ENCODE measurements at places on chromosomes 11 and 22. TPM values are rescaled to one million over a fixed set of nuclear protein-coding genes. Genes with fewer than 3 reads are reported as not detected.
A peak's percentile ranks its signal among the peaks of the same experiment; 100 is the strongest.

DNA sequence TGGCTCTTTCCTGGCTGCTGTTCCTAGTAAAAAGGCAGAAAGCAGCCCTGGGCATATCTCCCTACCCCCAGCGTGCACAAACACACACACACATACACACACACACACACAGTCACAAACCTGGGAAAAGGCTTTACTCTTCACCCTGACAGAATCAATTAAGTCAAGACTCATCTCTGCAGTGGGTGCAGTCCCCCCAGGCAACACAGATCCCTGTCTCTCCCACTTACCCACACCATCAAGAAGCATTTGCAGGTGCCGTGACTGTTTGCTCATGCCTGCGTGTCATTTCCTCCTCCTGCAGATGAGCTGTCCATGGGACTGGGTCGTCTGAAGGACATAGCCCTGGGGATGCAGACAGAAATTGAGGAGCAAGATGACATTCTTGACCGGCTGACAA is 28.6 kb downstream of the SNAP29 start:
- DNase-seq = peak; percentile 58

DNA sequence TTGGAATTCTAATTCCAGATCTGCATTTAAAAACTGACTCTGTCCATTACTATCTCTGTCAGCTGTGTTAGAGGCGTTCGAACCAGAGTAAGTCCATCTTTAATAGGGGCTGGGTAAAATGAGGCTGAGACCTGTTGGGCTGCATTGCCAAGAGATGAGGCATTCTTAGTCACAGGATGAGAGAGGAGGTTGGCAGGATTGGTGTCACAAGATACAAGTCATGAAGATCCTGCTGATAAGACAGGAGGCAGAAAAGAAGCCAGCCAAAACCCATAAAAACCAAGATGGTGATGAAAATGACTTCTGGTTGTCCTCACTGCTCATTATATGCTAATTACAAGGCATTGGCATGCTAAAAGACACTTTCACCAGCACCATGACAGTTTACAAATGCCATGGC is 356.3 kb upstream of the ISX start:
- DNase-seq = no peak

DNA sequence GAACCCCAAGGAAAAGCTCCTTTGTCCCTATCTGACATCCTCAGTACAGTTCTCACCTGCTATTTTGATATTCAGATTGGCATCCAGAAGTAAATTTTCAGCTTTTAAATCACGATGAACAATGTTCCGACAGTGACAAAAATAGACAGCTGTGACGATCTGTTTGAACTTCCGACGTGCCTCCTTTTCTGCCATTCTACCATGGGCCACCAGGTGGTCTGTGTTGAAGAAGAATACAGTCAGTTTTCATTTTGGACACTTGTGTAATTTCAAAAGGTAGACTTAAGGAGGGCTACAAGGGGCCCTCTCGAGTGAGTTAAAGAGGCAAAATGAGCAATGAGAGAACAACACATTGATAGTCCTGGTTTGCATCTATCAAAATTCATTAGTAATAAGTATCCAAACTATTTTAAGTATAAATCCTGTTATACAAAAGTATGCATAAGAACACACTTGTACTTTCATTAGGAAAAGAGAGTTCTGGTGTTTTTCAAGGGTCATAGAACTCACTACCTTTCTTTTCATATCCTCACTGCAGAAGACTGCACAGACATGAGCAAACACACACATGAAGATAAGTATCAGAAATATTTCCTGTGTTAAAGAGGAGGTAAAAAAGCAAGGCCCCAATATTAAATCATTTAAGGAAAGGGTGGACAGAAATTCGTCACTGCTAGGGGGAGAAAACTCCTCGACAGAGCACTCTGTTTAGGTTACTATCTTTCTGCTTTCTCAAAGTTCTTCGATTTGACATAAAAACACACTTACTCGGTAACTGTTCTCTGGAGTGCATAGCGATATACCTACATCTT is 89.9 kb upstream of the APOA1 start:
- DNase-seq = no peak

OR51I1 gene
- total RNA-seq = not detected

GRCh38 chr22:37043828-37044538 is 7.6 kb upstream of the KCTD17 start:
- peak; percentile 35 for DNase-seq

USP2 gene
- total RNA-seq = 0.27 TPM

CENPM gene
- total RNA-seq = 33.2 TPM

DNA sequence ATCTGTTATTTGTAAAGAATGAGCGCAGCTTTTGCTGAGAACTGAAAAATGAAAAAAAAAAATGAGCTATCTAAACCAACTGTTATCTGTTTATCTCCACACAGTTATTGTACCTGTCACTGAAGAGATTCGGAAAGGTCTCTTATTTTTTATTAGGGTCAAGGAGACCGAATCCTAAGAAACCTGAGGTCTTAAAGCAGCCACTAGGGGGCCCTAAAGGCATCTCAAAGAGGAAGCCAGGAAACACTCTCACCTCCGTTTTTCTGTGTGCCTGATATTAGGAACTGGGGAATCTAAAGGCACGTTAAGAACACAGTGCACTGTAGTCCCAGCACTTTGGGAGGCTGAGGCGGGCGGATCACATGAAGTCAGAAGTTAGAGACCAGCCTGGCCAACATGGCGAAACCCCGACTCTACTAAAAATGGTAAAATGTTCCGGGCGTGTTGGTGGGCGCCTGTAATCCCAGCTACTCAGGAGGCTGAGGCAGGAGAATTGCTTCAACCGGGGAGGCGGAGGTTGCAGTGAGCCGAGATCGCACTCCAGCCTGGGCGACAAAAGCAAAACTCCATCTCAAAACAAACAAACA is 3.5 kb upstream of the LARGE1 start:
- DNase-seq = no peak

DNA sequence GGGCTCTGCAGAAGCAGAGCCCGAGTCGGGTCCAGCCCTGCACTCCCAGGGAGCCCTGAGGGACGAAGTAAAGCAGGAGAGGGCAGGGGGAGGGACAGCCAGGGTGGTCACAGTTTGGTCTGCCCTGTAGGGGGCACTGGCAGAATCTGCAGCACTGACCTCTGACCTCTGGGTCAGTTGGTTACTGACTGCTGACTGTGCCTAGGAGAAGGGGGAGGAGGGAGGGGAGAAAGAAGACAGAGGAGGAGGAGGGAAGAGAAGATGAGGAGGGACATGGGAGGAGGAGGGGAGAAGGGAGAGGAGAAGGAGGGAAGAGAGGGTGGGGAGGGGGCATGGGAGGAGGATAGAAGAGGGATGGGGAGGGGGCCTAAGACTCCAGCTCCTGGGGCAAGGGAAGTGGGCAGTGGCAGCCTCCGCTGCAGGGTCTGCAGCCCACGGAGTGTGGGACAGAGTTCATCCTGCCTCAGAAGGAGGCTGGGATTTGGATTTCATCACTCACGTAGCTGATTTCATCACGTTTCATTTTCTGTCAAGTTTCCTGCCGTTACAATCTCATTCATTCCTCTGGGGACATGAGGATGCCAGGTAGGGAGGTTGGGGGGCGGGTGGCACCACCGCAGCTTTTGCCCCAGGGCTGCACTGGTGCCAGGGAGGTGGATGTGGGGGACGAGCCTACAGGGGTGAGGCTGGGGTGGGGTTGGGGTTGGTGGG is 55.2 kb downstream of the FLRT1 start:
- no peak for DNase-seq

LINC01488 gene
- total RNA-seq = not detected

GRCh38 chr11:2824851-2825250 is 60.7 kb downstream of the CDKN1C start:
- no peak for DNase-seq

DNA sequence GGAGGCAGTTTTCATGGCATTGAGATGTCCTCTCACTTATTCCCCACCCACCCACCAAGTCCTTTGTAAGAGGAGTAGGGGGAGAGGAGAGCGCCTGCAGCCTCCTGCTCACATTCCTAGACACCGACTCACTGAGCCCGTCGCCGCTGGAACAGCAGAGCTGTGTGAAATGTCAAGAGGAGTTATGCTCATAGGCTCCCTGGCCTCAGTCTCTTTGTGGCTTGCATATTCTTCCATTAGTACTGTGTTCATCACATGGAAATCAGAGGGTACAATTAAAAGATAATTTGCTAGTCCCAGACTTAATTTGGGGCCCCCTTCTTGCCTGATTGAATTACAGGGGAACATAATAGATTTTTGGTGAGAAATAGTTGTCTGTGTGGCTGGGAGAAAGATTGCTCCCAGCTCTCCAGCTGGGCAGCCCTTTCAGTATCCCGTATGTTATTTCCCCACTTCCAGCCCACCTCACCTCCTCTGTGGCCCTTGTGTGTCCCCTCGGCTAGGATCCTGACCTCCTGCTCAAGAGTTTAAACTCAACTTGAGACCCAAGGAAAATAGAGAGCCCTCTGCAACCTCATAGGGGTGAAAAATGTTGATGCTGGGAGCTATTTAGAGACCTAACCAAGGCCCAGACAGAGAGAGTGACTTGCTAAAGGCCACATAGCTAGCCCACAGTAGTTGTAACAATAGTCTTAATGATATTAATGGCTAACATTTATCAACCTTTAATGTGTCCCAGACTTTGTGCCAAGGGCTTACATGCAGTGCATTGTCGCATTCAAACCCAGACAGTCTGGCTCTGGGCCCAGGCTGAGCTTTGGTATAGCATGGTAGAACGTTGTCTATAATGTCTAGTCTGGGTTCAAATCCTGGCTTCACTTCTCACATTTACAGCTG is 32.2 kb downstream of the LIMK2 start:
- peak; percentile 64 for DNase-seq

DNA sequence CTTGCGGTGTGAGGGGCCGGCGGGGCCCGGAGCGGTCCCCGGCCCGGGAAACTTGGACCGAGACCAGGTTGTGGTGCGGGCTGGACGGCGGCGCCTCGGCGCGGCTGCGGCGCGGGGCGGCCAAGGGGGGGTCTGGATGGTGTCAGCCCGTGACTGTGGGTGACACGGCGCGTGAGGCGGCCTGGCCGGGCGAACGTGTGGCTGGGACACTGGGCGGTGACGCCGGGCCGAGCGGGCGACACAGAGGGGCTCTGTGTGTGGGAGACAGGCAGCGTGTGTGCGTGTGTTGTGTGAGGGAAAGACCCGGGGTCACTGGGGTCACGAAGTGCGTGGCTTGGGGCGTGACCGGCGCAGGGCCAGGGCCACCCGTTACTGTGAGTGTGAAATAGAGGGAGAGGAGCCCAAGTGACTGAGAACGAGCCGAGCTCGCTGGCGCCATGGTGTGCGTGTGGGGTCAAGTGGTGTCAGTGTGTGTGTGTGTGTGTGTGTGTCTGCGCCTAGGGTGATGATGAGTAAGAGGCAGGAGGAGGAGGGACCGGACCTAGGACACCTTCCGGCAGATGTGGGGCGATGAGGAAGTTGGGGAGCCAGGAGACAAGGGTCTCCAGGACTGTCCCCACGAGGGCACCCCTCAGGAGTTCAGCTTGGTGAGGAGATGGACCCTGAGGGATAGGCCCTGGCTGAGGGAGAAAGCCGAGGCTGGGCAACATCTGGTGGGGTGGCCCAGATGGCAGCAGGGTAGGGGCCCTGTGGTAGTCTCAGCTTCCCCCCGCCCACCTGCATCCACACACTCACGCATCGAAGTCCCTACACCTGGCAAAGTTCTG is 817 bp downstream of the RELT start:
- peak; percentile 57 for DNase-seq

- no peak for DNase-seq
Observed at GRCh38 chr11:20451568-20451967, 64.1 kb downstream of the PRMT3 start.

PCNX3 gene
- 30.0 TPM for total RNA-seq

DNA sequence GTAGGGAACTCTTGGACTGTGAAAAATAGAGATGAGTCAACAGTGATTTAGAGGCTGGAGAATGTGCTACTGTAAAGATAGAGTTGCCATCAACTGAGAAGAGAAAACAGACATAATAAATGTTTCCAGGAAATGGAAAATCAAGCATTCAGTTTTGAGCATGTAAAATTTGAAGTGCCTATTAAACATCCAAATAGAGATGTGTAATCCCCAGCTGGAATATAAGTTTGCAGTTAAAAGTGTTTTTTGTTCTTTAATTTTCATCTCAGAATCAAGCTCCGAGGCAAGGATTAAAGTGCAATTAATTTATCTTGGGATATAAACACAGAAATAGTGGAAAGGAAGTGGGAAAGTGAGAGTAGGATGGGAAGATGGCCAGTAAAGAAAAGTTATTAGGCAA is 666.0 kb upstream of the RAG2 start:
- DNase-seq = no peak

DNA sequence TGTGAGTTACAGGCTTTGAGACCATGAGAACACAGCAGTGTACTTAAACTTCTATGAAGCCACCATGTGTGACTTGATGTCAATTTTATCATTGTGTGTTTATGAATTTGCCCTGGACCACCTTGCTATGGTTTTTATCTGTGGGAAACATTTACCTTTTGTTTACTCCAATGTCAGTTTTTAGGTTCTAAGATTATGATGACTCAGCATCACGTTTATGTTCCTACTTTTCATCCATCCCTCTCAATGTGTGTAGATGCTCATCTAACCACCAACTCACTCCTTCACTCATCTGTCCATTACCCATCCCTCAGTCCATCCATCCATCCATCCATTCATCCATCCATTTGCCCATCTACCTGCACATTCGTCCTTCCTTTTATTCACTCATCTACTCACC is 338.8 kb downstream of the MIAT start:
- no peak for DNase-seq

GRCh38 chr11:64447831-64448598 is 89.1 kb downstream of the RPS6KA4 start:
- no peak for DNase-seq

DNA sequence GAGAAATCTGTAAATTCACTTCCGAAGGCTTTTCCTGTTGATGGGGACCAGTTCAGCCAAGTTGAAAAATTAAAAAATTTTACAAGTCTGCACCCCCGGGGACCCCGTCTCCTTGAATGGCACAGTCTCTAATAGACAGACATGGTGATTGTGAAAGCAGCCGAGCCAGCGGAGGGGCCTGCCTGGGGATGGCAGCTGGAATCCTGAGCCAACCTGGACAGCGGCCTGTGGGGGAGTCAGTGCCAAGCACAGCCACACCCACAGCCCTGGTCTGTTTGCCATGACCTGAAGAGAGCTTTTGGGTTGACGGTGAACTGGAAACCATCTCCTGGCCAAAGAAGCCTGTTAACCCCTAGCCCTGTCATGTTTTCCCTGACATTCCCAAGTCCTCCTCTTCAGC is 64.7 kb downstream of the PARVG start:
- DNase-seq = no peak

DNA sequence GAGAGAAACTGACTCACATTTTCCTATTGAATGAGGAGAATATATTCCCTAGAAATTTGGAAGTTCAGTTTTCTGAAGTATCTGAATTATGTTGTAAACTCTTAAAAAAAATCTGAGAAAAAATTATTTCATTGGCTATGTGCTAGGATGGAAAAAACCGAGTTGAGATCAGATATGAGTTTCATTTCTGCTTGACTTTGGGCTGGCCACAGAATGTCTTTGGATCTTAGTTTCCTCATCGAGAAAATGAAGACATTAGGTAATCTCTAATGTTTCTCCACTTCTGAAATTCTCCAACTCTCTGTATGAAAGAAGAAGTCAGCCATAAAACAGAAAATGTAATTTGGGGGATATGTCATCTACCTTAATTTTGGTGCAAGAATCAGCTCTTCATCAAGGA is 28.8 kb downstream of the SLN start:
- no peak for DNase-seq
